ENCODE measurements at places on chromosomes 1 and 21.

- no peak for DNase-seq
These were observed 7.4 kb downstream of the CD48 start for GRCh38 chr1:160704250-160704649.

DNA sequence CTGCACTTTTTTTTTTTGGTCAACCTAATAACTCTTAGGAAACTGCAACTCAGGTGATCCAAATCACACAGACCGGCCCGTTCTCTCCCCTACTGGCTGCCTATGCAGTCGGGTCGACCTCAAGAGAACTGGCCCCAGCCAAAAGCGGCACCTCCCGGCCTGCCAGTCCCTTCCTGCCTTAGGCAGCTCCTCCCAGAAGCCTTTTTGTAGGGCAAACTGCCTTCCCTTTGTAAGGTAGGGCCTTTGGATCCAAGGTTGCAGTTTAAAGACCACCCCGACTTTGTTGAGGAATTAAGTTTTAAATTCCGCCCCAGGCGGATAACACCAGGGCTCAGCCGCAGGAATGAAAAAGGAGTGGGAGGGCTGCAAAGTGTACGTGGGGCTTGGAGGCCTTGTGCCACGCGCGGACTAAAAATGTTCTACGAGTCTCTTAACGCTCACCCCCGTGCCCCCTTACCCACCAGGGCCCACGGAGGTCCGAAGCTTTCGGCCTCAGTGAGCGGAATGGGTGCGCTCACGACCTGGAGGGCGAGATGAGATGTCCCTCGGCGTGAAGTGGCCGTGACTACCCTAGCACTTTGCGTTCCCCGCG lies 642 bp upstream of the ST3GAL3 start:
- no peak for DNase-seq

GRCh38 chr1:47313915-47314664 lies at the start of gene STIL:
TSS of gene STIL (minus strand) at chr1:47314147. CDS start at chr1:47310319, 3,828 bp downstream.
- DNase-seq, result peak; percentile 99

GRCh38 chr21:41425954-41426675 lies at the start of gene MX1:
TSS of gene MX1 (plus strand) at chr21:41426239. CDS start at chr21:41432071, 5,832 bp downstream.
- DNase-seq, result no peak

GRCh38 chr1:958823-959730 lies at the start of gene NOC2L:
TSS of gene NOC2L (minus strand) at chr1:959256. CDS start at chr1:959240, 16 bp downstream.
- DNase-seq, result peak; percentile 61

DNA sequence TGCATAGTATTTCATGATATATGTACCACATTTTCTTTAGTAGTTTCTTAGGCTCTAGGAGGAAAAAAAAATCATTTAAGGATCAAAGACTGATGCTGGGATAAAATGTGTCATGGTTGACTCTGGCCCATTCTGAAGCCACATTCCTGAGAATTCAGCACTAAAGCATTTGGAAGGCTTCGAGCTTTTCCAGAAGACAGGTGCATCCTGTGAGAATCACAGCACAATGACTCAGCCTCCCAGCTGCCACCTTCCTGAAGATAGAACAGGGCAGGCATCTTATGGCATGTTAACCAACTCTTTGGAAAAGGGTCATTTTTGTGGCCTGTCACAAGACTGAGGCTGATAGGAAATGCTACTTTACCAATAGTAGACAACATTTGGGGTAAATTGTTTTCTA lies 359.9 kb downstream of the PCP4 start:
- DNase-seq, result no peak

- no peak for DNase-seq
These were observed 34.0 kb upstream of the SAMD13 start for GRCh38 chr1:84267476-84267875.

GRCh38 chr1:20058531-20058930 lies 11.5 kb upstream of the PLA2G5 start:
- DNase-seq, result no peak

GRCh38 chr1:160009081-160009480 lies 22.7 kb downstream of the PIGM start:
- DNase-seq, result no peak

DNA sequence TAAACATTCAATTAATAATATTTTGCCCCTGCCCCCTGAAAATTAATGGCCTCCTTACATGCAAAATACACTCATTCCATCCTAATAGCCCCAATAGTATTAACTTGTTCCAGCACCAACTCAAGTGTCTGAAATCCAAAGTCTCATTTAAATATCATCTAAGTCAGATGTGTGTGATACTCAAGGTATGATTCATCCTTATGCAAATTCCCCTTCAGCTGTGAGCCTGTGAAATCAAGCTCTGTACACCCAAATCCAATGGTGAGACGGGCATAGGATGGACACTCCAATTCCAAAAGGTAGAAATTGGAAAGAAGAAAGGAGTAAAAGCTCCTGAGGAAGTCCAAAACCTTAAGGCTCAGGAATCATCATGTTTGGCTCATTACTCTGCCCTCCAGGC lies 83.5 kb downstream of the HHAT start:
- no peak for DNase-seq

GRCh38 chr1:89552471-89553081 lies 27.9 kb downstream of the LRRC8B start:
- DNase-seq, result no peak

GRCh38 chr1:213332491-213332890 lies 281.4 kb downstream of the RPS6KC1 start:
- DNase-seq, result no peak

GRCh38 chr1:231162970-231163829 lies 1.3 kb downstream of the TRIM67 start:
- DNase-seq, result peak; percentile 41

GRCh38 chr1:26477446-26478152 lies 5.4 kb downstream of the HMGN2 start:
- no peak for DNase-seq

- peak; percentile 66 for DNase-seq
These were observed 14.4 kb downstream of the TMPRSS3 start for GRCh38 chr21:42381347-42381984.

GRCh38 chr1:219419065-219419464 lies 193.8 kb downstream of the ZC3H11B start:
- no peak for DNase-seq

- DNase-seq, result no peak
These were observed 2.3 kb downstream of the SLC2A5 start for GRCh38 chr1:9066945-9067807.

DNA sequence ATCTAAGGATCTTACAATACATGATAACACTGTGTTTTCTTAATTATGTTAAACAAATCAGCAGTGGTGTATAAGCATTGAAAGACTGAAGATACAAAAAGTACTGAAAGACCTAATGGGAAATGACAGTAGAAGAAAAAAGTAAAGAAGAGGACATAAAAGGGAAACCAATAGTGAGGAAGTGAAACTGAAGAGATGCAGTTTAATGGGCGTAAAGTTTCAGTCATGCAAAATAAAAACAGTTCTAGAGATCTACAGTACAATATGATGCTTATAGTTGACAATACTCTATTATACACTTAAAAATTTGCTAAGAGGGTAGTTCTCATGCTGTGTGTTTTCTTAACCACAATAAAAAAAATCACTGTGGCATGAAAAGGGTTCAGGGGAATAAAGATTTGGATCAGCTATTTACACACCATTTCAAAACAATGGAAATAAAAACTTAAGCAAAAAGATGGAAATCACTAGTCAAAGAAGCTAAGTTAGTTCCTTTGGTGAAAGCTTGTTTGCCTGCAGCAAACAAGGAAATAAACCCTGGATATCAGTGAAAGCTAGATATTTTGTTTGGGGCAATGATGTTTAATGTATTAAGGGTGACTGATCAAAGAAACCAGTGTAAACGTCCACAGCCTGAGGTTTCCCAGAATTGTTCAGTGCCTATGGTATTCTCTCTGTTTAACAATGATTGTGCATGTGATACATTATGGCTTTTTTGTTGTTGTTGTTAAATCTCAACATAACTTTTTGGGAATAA lies 1160.8 kb upstream of the ADGRL2 start:
- no peak for DNase-seq

GRCh38 chr1:3573500-3573899 lies 37.8 kb downstream of the MEGF6 start:
- DNase-seq, result peak; percentile 42

DNA sequence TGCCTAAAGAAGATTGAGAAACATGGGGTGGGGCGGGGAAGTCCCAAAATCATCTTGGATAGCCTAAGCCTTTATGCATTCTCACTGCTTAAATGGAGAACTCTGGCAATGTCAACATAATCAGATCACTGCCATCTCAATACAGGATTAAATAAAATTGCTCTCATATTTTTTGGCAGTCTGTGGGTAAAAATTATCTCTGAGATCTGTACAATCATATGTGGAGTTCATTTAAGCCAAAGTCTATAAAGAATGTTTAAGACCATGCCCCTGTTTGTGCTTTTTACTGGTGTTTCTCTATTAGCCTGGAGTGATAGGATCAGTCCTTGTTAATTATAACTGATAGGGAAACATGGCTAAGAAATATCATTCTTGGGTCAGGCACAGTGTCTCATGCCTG lies 136.3 kb downstream of the GPR52 start:
- no peak for DNase-seq

DNA sequence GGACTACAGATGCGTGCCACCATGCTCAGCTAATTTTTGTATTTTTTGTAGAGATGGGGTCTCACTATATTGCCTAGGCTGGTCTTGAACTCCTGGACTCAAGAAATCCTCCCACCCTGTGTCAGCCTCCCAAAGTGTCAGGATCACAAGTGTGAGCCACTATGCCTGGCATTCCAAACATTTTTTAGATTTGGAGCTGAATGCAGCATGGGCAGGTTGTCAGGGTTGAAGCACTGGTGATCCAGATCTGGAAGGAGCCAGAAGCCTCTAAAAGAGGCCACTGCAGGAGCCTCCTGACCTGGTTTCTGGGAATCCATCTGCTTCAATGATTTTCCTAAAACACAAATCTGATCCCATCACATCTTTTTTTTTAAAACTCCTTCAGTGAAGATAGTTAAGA lies 1.8 kb upstream of the CTPS1 start:
- no peak for DNase-seq

GRCh38 chr1:89044970-89045721 lies 19.9 kb downstream of the GBP1 start:
- no peak for DNase-seq

DNA sequence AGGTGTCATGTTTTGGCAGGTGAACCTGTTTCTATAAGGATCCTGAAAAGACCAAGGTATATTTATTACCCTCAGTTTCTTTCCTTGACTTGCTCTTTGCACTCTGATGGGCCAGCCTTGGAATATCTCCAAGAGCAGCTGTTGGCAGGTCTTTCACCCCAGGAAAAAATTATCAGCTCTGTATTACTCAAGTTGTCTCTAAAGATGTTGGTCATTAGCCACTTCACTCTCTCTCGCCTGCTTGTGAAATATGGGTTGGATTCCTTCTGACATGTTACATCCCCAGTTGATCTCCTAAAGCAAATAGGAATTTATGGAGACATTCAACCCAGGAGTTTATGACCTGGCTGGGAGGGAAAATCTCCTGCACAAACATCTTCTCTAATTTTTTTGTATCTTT lies 85.9 kb downstream of the KCNJ15 start:
- no peak for DNase-seq

DNA sequence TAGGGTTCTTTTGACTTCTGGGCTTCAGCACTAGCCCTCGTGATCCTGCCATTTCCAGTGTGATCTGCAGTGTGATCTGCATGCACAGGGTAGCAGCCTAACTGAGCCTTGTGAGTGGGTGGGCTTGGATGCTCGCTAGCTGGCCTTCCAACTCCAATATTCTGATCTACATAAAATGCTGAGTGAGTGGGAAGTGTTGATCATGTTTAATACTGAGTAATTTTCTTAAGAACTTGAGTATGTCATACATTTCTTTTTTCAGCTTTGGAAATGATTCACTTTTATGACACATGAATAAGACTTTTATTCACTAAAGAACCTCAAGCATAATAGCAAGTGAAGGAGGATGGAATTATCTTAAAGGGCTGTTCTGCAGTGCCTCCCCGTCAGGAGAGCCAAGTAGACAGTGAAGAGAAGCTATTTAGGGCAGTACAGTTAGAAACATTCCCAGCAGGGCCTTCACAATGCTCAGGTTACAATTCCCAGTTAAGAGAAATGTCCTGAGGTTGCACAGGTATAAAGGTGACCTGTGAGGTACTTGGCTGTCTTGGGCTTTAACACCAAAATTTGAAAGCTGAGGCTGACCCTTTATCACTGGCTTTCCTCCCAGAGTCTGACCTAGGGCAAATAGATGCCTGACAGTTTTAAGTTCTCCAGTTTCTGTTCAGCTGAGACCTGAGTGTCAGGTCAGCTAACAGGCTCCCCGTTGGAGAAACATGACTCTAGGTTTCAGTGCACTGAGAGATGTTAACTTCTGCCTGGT lies 29.1 kb upstream of the LRRC8C start:
- no peak for DNase-seq

GRCh38 chr1:177975588-177976495 lies 6.0 kb upstream of the SEC16B start:
- DNase-seq, result no peak

DNA sequence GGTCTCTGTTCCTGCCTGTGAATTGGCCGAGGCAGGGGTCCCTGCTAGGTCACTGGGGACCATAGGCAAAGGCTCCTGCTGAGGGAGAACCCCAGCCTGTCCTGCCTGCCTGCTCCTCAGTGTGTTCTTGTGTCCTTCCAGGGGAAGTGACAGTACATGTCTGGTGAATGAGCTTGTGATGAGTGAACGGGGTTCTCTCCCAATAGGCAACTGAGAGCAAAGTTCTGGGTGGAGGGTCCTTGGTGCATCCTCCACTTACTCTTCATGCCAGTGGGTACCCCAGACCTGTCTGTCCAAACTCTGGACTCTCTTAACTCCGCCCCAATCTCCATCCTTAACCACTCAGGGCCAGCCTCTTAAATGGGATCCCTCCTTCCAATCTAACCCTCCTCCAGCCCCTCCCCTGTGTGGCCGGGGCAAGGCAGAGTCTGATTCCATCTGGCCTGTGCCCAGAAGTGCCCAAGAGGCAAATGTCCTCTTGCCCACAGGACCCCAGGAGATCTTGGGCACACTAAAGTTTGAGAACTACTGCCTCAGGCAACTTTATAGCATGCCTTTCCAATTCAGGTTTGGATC lies 2.0 kb downstream of the XKR8 start:
- no peak for DNase-seq

DNA sequence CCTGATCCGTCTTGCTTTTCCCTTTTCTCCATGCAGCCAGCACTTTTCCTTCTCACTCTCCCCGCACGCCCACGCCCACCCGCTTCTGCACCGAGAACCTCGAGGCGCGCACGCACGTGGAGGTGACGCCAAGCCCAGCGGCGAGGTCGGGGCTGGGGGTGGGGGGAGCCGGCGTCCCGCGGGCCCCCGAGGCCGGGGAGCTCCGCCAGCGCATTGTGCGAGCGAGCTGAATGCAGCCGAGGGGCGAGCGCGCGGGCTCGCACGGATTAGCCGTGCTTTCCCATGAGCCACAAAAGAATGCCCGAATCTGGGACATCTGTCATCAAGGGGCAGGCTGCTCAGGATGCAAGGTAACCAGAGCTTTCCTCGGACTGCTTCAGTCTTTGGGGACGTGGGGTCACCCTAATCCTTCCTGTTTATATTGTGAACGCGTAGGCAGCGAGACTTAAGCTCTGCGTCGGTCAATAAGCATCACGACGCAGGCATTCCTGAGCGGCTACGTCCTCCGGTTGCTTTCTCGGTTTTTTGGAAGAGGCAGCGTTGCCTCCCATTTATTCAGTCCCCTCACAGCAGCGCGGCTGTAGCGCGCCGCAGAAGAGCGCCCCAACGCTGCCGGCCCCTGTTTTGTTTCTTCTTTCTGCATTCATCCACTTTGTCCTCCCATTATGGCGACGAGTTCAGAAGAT lies 67.3 kb upstream of the AKT3 start:
- DNase-seq, result peak; percentile 100

All from NCI-H1694 treated with DMSO at 0.1 percent for 48 hours (cell line).